ENCODE measurements at places on chromosomes 11 and 22.

- DNase-seq: no peak
Measured at GRCh38 chr11:123179586-123179985, 15.5 kb downstream of the CLMP start.

DNA sequence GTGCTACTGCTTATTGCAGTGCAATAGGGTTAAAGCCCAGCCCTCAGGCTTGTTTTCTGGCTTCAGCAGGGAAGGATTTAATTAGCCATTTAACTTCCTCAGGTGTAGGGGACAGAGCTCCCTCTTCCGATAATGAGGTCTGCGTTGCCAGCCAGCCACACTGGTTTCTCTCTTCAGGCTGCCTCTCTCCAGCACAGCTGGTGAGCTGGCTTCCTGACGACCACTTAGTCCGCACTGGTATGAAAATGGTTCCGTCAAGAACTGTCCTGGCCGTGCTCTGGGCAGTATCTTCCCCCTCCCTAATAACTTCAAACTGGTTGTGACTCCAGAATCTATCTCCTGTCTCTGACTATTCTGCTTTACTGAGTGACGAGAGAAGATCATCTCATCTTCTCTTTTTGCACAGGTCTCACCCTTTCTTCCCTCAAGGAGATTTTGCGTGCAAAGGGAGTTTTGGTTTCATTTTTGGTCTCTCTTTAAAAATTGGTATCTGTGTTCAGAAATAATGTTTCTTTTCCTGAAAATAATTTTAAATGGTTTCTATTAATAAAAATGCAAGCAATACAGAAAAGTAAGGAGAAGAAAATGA, 49.2 kb downstream of the CNTN5 start:
- no peak for DNase-seq

DNA sequence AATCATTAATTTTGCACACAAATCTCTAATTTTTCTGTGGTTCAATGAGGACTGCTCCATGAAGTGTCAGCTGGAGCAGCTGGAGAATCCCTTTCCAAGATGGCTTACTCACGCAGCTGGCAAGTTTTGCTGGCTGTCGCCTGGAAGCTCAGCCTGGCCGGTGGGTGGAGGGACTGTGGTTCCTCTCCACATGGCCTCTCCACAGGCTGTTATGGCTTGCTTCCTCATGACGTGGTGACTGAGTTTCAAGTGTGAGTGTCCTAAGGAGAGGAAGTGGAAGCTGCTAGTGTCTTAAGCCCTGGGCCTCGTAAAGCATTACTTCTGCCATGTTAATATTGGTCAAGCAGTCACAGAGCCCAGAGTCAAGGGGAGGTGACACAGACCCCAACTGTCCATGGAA, 14.0 kb upstream of the NRIP3 start:
- DNase-seq: no peak

GRCh38 chr22:40036591-40037225, 42.0 kb downstream of the FAM83F start:
- peak; percentile 20 for DNase-seq

DNA sequence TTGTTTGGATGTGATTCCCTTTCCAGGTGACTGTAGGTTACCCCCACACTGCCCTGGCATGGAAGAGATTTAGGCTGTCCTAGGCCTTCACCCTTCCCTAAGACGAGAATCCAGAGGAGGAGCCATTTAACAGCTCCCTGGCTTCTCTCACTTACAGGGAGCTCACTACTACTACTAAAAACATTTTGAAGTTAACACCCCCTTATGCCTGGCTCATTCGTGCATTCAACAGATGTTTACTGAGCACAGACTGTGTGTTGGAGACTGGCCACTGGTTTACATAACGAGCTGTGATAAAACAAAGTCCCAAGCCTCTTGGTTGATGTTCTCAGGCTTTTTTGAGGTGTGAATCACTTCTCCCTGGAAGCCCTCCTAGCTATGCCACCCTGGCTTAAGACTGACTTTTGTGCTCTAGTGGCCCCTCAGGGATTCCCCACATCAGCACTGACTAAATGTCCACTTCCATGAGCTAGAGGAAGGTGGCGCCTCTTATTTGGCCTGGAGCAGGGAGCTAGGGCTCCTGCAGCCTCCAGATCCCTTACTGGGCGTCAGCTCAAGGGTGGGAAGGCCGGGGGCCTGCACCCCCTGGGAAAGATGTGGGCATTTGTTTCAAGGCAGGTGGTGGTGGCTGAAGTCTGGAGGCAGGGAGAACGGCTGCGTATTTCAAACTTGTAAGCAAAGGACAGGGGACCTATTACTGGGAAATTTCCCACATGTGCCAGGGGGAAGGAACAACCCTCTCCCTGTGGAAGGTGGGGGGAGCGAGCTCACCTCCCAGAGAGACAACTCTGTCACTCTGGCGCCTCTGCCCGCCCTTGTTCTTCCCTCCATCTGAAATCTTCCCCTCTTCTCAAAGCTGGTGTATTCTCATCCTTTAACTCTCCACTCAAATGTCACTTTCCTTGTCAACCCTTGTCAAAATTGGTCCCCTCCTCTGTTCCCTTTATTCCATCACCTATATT, 19.4 kb upstream of the MALAT1 start:
- no peak for DNase-seq

DNA sequence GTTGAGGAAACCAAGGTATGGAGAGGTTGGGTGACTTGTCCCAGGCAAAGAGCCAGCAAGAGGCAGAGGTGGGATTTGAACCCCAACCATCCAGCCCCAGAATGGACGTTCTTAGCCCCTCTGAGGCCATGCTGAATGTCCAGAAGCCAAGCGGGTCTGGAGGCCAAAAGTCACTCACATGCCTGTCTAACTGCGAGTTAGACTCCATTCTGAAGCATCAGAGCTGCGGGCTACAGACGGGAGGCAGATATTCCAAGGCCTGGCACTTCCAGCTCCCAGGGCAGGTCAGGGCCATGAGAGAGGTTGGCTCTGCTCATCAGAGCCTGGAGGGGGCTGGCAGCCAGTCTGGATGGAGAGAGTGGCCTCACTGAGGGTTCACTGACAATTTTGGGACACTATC, 616.5 kb downstream of the BRD1 start:
- no peak for DNase-seq

- no peak for DNase-seq
Measured at GRCh38 chr11:28924004-28924403, 815.8 kb downstream of the METTL15 start.

GRCh38 chr22:27139935-27140511, 482.6 kb downstream of the MIAT start:
- DNase-seq: no peak

DNA sequence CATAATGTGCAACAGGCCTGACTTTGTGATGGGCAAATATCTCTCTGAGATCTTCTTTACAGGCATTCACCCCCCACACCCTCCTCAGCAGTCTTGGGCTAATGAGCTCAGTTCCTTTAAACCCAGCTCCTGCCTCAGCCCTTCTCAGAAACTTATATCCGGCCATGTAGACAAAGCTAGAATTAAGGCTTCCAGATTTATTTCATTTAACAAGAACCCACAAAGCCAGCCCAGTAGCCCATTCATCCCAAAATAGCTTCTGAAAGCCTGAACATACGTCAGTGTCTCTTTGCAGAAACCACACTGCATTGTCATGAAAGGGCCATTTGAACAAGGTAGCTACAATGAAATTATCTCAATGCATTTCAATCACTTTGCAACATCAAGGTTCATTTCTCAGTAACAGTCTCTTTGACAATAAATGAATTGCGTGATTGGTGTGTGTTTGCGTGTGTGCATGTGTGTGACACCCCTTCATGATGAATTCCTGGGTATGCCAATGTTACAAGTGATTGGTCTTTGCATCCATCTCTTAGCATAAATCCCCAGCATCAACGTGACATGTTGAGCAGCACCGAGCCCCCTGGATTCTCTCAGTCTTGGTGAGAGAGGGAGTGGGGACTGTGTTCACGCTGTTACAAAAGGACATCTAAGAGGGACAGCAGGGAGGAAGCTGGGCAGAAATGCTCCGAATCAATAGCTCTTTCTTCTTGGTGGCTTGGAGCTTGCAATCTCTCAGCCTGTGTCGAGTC, 299.6 kb downstream of the KIRREL3 start:
- no peak for DNase-seq

DNA sequence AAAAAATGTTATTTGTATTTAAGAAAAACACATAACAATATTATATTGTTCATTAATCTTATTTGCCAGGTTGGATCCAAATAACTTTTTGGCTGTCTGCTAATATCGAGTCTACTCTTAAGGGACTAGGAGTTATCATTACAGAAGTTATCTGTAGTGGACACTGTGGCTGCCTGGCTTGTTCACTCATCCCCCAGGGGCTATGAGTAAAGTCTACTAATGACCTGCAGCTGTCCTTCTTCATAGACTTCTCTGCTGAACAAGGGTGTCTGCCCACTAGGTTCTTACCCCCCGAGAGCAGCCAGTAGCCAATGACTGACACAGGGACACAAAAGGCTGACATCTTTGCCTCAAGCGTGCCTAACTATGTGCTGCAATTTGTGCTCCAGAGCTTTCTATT, 69.7 kb downstream of the APIP start:
- no peak for DNase-seq

DNA sequence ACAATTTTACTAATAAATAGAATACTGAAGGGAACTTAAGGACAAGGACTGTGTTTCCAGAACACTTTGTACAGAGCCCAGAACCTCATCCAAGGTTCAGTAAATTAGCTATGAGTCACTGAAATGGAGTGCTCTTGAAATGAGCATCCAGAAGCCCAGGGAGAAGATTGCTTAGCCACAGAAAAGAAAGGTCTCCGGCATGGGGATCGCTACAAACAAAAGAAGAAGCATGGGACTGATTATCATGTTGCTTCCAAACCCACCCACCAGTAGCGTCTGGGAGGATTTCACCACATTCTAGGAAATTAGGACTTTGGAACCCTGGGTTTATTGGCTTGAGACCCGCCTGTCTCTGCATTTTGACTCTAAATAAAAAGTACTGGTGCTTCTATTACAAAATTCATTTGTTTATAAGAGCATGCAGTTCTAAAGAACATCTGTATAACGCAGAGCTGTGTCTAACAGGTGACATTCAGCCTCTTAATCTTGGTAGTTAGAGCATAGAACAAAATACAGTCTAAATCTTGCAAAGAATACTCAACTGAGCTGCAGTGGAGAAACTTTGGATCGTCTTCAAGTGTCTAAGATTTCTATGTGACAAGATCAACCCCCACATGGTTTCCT, 35.9 kb upstream of the SESN3 start:
- no peak for DNase-seq

- no peak for DNase-seq
Measured at GRCh38 chr11:86722748-86723147, 50.3 kb upstream of the ME3 start.

GRCh38 chr11:23278121-23278520, 417.8 kb upstream of the CCDC179 start:
- DNase-seq: no peak

DNA sequence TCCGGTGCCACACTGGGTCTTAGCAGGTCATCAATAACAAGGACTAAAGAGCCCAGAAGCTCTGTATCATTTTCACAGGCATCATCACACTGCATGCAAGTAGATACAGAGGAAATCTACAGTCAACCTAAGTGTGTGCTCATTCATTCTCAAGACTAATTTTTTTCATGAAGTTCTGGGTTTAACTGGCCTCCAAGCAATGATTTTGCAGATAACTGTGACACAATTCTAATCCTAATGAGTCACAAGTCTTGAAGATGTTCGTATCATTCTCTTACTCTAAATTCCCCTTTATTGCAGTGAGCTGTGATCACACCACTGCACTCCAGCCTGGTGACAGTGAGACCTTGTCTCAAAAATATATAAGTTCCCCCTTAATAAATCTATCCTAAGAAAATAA, 2.5 kb downstream of the OR52W1 start:
- no peak for DNase-seq

DNA sequence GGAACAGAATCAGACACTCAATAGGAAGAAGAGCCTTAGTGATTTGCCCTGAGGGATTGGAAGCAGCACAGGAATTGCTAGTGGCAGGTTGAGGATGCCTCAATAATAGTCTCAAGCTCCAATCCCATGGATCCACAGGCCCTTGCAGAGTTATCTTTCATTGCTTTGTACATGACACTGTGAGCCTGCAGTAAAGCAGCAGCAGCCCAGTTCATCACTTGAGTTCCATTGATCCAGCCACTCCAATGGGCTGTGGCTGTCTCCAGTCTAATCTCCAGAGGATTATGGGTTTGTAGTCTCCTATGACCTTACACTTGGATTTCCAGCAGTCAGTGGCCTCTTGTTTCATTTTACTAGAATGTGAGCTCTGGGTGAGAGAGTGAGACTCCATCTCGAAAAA, 45.4 kb downstream of the AAMDC start:
- no peak for DNase-seq

DNA sequence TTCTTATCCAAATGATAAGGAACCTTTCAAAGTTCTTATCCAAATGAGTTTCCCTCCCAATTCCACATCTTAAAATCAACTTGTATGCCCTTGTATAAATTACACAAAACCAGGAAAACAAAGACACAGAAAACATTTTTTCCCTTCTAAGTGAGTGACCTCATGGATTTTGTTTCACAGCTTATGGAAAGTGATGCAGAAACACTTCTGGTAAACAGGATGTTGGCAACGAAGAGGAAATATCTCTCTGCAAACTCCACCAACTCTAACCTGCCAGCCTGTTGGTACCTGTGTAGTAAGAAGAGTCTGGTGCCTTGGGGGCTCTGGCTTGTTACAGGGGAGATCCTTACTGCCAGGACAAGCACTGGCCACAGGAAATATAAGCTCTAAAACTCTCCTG, 57.0 kb downstream of the CELSR1 start:
- no peak for DNase-seq

DNA sequence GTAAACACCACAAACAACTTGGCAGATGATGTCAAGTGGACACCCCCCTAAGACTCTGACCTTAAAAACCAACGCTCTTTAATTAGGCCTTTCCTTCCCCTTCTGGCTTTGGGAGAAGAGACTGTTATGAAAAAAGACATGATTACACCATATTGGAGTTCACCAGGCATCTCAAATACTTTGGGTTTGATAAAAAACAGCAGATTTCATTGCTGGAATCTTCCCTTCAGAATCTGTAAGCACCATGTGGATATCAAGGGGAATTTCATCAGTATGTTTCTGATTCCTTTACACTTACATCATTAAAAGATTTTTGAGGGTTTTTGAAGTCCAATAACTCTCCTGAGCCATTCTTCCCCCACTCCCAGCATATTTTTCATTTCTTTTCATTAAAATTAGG, 85.6 kb downstream of the KIRREL3 start:
- DNase-seq: no peak

- DNase-seq: no peak
Measured at GRCh38 chr11:75263944-75264349, 23.4 kb downstream of the TPBGL start.

- DNase-seq: no peak
Measured at GRCh38 chr11:126969865-126970479, 30.6 kb downstream of the KIRREL3 start.

- DNase-seq: peak; percentile 30
Measured at GRCh38 chr22:23591201-23591791, 11.2 kb upstream of the IGLL1 start.
